Esophagus mucosa (tissue), 1 donor: ENCODE measurements at places on chromosomes 6 and 20. TPM values are rescaled to one million over a fixed set of nuclear protein-coding genes. Genes with fewer than 3 reads are reported as not detected.
A peak's percentile ranks its signal among the peaks of the same experiment; 100 is the strongest.

- ATAC-seq: no peak
Measured at GRCh38 chr20:9966966-9967365, 67.8 kb upstream of the ANKEF1 start.

DNA sequence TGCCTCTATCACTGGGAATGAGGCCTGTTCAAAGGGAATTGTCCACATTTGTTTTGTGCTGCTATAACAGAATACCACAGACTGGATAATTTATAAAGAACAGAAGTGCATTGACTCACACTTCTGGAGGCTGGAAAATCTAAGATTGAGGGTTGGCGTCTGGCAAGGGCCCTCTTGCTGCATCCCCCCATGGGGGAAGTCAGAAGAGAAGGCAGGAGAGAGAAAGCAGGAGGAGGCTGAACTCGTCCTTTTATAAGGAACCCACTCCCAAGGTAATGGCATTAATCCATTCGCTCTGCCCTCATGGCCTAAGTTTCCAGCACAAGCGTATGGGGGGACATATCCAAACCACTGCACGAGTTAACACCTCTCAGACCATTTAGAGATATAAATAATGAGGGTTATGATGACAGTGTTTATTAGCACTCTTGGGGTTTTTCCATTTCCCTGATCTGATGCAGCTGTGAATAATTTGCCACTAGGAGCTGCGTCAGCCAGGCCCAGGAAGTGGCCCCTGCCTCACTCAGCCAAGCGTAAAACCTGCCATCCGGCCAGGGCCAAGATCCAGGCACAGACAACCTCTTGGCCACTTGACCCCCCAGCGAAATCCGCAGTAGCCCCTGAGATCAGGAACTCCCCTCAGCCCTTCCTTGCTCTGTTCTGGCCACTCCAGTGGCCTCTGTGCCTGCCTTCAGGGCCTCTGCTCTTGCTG is 14.2 kb upstream of the SLCO4A1 start:
- ATAC-seq: no peak

The NXT1 gene
- total RNA-seq: 21.4 TPM

- ATAC-seq: peak; percentile 81
Measured at GRCh38 chr20:10686356-10687133, 12.7 kb upstream of the JAG1 start.
